ENCODE measurements at places on chromosomes 3 and 15.

DNA sequence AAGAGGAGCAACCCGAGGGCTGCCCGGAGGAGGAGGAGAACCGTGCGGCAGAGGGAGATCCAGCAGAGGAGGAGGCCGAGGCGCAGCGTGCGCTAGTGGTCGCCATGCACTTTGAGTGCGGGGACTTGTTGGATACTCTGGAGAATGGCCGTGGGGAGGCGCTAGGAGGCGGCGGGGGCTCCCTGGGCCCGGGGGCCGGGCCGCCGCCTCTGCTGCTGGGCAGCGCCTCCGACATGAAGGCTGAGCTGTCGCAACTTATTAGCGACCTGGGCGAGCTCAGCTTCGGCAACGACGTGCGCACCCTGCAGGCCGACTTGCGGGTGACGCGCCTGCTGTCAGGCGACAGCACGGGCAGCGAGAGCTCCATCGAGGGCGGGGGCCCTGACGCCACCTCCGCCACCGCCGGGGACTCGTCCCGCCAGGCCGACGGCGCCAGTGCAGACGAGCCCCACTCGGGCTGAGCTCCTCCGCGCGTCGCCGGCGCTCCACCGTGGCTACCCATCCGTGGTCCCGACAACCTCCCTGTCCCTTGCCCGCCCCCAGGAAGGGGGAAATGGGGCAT lies 2.0 kb downstream of the FAM43A start:
- peak overlapping the region; percentile 73 for H3K4me3 ChIP-seq
- H3K27ac ChIP-seq = no peak overlapping the region
- H3K4me1 ChIP-seq = peaks cover 11% of the 10 kb centered on the region
- DNase-seq = peak; percentile 84
- H3K27me3 ChIP-seq = peaks cover 23% of the 10 kb centered on the region

- no peaks in the 10 kb centered on the region for H3K27me3 ChIP-seq
- peaks cover 22% of the 10 kb centered on the region for H3K4me1 ChIP-seq
- H3K4me3 ChIP-seq = no peak overlapping the region
These were observed 34.6 kb downstream of the MYO5C start for GRCh38 chr15:52261026-52261425.

- no peaks in the 10 kb centered on the region for H3K4me1 ChIP-seq
- no peak overlapping the region for H3K27ac ChIP-seq
- H3K27me3 ChIP-seq = no peaks in the 10 kb centered on the region
- H3K36me3 ChIP-seq = no peaks in the 10 kb centered on the region
- H3K4me3 ChIP-seq = no peak overlapping the region
- no peak for DNase-seq
These were observed 7.9 kb downstream of the HTR3D start for GRCh38 chr3:184039414-184039813.

- no peak overlapping the region for H3K27ac ChIP-seq
- DNase-seq = no peak
- no peaks in the 10 kb centered on the region for H3K27me3 ChIP-seq
- no peaks in the 10 kb centered on the region for H3K4me1 ChIP-seq
- no peaks in the 10 kb centered on the region for H3K36me3 ChIP-seq
These were observed 44.8 kb downstream of the PXYLP1 start for GRCh38 chr3:141276398-141276797.

DNA sequence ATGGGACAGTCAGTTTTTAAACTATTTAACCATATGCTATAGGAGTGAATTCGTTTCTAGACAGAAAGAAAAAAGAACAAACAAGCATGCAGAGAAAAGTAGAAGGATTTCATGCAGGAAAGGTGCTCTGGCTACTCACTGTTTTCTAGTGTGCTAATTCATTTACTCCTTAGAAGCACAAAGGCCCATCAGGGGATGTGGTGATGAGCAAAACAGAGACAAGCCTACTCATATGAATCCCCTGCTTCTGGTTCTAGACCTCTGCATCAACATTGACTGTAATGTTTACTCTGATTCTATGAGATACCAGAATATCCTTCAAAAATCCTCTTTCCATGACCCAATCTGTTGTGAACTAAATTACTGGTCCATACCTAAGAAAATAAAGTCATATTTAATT lies 801.9 kb downstream of the PLOD2 start:
- H3K4me3 ChIP-seq = no peak overlapping the region
- H3K27ac ChIP-seq = no peak overlapping the region
- DNase-seq = no peak
- no peaks in the 10 kb centered on the region for H3K27me3 ChIP-seq
- H3K36me3 ChIP-seq = no peaks in the 10 kb centered on the region
- no peaks in the 10 kb centered on the region for H3K4me1 ChIP-seq

- no peak for DNase-seq
- no peaks in the 10 kb centered on the region for H3K27me3 ChIP-seq
- H3K4me3 ChIP-seq = no peak overlapping the region
- H3K4me1 ChIP-seq = peaks cover 8% of the 10 kb centered on the region
- H3K36me3 ChIP-seq = no peaks in the 10 kb centered on the region
These were observed 186.1 kb downstream of the TJP1 start for GRCh38 chr15:29636140-29636539.

DNA sequence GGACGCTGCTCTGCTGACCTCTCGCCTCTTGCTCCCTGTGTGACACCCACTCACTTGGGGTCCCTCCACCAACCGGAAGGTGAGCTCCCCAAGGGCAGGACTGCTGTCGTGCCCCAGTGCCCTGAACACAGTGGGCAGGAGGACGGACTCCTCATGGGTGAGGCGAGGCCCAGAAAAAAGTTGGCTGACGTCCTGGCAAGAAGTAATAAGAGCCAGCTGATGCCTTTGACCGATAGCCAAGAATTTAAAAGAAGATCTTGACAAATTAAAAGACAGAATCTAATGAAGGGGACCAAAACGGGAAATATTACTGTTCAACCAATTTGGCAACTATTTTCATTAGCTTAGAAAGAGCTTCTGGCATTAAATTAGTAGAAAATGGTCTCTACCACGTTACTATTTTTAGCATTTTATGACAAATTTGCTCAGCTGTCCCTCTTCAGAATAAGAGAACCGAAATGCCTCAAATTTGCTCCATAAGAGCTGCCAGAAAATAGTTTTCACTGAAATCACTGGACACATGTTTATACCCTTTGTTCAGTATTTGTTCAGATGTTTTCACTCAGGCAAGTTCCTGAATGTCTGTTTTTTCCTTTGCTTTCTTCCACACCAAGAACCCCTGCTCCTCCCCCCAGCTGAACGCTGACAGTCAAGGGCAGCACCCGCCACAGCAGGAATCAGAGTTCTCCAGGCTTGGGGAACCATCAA lies 60.5 kb downstream of the XXYLT1 start:
- H3K36me3 ChIP-seq = no peaks in the 10 kb centered on the region
- no peaks in the 10 kb centered on the region for H3K27me3 ChIP-seq
- DNase-seq = peak; percentile 45
- H3K27ac ChIP-seq = no peak overlapping the region

DNA sequence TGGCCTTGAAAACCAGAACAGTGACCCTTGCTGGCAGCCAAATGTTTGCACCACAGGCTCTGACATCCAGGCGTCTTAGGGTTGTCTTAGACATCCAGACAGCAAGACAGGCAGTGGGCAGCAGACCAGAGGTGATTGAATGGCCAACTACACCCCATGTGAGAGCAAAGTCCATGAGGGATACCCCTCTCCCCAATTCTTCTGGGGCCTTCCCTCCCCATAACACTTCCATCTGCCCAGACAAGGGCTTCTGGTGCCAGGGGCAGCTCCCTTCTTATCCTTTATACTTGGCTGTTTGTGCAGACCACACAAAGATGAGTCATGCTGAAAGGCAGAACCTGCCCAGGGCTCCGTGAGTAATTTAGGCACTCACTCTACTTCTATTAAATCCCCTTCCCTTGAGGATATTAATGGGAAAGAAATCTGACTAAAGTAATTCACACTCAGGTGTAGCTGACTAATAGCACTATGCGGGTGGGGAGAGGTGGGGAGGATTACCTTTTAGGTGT lies 257.9 kb downstream of the UACA start:
- no peak overlapping the region for H3K4me3 ChIP-seq
- H3K4me1 ChIP-seq = peaks cover 9% of the 10 kb centered on the region
- no peaks in the 10 kb centered on the region for H3K36me3 ChIP-seq
- no peak overlapping the region for H3K27ac ChIP-seq
- no peaks in the 10 kb centered on the region for H3K27me3 ChIP-seq

DNA sequence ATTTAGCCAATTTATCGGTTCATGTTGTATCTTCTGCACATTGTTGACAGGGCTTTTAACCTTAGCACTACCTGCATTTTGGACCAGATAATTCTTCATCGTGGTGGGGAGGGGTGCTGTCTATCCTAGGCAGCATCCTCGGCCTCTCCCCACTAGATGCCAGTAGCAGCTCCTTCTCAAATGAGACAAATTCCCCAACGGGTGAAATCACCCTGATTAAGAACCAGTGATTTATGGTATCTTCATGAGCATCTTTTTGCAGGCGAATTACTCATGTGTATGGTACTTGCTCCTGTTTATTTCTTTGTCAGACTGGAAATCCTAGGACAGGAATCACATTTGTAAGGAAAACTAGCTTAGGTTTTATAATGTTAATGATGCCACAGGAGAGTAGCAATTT lies 68.0 kb downstream of the C3orf70 start:
- H3K36me3 ChIP-seq = no peaks in the 10 kb centered on the region
- 0 out of 2 replicates have a peak, but pooled peaks cover 5% of the 10 kb centered on the region for H3K4me1 ChIP-seq
- DNase-seq = no peak
- H3K27ac ChIP-seq = no peak overlapping the region

DNA sequence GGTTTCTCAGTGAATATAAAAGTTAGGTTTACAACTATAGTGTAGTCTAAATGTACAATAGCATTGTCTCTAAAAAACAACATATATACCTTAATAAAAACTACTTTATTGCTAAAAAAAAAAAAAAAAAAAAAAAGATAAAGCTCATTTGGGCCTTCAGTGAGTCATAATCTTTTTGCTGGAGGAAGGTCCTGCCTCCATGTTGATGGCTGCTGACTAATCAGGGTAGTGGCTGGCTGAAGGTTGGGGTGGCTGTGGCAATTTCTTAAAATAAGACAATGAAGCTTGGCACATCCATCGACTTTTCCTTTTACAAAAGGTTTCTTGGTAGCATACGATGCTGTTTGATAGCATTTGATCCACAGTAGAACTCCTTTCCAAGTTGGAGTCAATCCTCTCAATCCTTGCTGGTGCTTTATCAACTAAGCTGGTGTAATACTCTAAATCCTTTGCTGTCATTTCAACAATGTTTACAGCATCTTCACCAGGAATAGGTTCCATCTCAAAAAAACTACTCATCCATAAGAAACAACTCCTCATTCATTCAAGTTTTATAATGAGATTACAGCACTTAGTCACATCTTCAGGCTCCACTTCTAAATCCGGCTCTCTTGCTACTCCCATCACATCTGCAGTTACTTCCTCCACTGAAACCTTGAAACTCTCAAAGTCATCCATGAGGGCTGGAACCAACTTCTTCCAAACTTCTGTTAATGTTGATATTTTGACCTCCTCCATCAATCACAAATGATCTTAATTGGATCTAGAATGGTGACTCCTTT lies 13.3 kb downstream of the ZNF280D start:
- H3K36me3 ChIP-seq = no peaks in the 10 kb centered on the region
- no peak overlapping the region for H3K4me3 ChIP-seq
- H3K27me3 ChIP-seq = no peaks in the 10 kb centered on the region
- no peak for DNase-seq
- no peak overlapping the region for H3K27ac ChIP-seq
- H3K4me1 ChIP-seq = no peaks in the 10 kb centered on the region

DNA sequence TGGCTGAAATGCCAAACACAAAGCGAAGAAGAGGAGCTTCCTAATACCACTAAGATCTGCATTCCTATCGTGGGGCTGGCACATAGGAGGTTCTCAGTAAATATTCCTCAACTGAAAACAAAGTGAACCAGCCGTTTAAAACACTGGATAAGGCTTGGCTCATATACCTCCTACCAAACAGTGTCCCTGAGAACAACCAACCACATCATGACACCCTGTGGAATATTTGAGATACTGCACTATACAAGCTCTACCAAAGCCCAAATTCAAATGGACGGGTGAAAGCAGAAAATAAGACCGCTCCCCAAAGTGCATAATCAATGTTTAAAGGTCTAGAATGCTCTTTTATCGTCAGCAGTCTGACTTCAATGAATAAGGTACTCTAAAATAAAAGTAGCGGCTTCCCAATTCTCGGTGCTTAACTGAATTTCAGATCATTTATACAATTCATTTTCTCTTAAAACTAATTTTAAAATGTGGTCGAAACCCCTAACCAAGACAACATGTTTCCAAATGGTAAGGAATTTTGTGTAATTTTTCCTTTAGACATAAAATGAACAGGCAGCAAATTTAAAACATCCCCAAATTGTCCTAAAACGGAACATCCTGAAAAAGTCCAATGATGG lies 425.8 kb downstream of the ERC2 start:
- DNase-seq = no peak
- no peak overlapping the region for H3K4me3 ChIP-seq
- no peak overlapping the region for H3K27ac ChIP-seq

GRCh38 chr15:33559207-33559890 lies 248.6 kb downstream of the RYR3 start:
- DNase-seq = no peak
- no peaks in the 10 kb centered on the region for H3K36me3 ChIP-seq
- no peaks in the 10 kb centered on the region for H3K27me3 ChIP-seq
- no peak overlapping the region for H3K4me3 ChIP-seq
- no peak overlapping the region for H3K27ac ChIP-seq
- peaks cover 5% of the 10 kb centered on the region for H3K4me1 ChIP-seq

Data from H1 (cell line).